ENCODE measurements at places on chromosomes 7 and 10.

- no peak for DNase-seq
Measured at GRCh38 chr10:20644421-20644820, 252.7 kb downstream of the NEBL start.

- DNase-seq = no peak
Measured at GRCh38 chr7:119959811-119960210, 313.2 kb upstream of the KCND2 start.

- no peak for DNase-seq
Measured at GRCh38 chr10:48708144-48708543, 23.5 kb downstream of the WDFY4 start.

DNA sequence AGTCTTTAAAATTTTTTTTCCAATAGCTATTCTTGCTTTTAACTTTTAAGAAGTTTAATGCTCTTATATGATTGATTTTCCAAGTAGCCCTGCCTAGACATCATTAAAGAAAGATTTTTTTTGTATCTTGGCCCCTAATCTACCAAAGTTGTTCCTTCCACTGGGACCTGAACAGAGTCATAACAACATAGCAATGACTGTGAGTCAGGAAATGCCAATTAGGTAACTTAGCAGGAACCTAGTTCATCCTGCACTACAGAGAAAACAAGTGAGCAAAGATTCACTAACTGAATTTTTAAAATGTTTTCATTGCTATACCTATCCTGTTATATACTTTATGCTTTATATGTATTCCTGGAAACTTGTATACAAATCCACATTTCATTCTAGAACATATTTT, 284.7 kb downstream of the BICC1 start:
- DNase-seq = no peak

- DNase-seq = no peak
Measured at GRCh38 chr10:122678266-122678665, 21.4 kb downstream of the C10orf120 start.

DNA sequence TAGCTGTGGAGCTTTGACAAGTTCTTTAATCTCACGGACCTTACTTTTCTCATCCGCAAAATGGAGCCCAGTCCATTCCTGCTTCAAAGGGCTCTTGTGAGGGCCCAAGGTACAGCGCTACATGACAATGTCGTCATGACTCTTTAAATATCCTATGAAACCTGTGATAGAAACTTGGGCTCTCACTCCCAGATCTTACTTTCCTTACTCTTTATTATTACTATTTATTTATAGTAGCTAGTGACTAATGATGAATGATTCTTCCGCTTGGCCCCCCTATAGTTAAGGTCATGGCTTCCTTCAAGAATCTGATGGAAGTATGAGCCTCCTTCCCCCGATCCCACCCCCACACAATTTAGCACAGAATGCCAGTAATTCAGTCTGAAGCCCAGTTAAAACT, 41.9 kb downstream of the RBM20 start:
- no peak for DNase-seq

- no peak for DNase-seq
Measured at GRCh38 chr7:157544226-157544625, 207.4 kb downstream of the DNAJB6 start.

DNA sequence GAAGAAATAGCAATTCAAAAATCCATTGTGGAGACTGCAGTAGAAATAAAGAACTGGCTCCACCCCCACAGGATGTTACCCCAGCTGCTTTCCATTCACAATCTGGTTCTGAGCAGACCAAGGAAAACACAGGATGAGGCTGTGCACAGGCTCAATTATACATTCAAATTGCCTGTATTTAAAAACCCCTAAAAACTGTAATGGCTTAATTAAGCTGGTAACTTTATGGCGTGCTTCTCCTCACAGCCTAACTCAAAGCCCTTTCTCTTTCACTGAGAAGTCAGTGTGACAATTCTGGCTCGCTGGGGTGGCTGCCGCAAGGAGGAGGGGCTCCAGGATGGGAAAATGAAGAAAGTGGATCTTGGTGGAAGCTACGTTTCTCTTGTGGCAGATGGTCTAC, 1191.1 kb downstream of the SORCS1 start:
- DNase-seq = no peak

GRCh38 chr7:43570688-43571365, 12.1 kb upstream of the STK17A start:
- no peak for DNase-seq

DNA sequence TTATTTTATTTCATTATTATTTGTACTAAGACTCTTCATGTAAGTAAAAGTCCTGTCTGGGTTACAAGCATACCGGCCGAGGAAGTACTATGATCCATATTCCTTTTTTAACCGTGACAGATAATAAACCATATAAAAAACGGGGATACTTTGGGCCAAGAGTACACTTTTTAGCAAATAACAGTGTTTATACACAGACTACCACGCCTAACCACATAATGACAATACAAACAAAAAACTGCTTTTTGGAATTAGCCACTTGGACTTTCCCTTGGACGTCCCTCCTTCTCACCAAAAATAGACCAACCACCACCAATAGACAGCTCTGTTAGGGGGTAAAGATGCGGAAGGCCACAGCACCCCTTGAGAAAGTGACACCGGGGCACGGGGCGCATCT, 800 bp downstream of the MINDY3 start:
- no peak for DNase-seq

- no peak for DNase-seq
Measured at GRCh38 chr10:45470098-45471012, 96.3 kb downstream of the ALOX5 start.

DNA sequence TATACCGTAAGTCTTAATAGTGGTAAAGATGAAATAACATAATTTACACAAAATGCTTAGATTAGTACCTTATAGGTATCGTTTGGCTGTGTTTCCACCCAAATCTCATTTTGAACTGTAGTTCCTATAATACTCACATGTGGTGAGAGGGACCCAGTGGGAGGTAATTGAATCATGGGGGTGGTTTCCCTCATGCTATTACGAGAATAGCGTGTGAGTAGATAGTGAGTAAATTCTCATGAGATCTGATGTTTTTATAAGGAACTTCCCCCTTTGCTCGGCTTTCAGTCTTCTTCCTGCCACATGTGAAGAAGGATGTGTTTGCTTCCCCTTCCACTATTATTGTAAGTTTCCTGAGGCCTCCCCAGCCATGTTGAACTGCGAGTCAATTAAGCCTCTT, 426.3 kb upstream of the POT1 start:
- DNase-seq = no peak

DNA sequence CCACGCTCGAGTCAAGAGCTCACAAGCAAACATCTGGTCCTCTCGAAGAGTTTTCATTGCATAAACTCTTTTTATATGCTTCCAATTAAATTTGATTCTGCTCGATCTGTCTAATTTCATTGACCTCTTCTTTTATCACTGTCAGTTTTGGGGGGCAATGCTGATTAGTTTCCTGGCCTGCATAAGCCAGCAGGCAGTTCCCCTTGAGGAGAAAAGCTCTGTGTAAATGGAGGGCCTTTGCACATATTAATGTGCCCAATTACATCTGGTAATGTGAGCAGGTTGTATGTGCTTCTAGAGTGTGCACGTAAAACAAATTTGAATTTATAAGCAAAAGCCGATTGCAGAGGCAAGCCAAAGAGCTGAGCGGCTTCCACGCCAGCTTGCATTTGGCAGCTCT, 210.3 kb downstream of the ABCA13 start:
- no peak for DNase-seq

DNA sequence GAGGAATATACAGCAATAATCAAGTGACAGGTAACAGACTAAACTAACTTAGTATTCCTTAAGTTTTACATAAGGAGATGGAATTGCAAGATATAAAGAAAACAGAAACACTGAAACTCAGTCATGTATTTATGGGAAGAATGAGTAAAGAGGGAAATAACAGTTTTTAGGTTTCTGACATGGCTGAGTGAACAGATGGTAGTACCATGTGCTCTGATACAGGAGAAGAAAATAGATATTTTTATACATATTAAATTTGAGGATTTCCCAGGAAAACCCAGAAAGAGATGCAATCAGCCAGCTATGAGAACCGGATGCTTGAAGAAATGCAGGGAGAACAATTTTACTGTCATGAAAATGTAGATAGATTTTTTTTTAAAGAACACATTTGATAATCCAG, 669.5 kb upstream of the GRM3 start:
- no peak for DNase-seq

GRCh38 chr7:2732959-2733584, 45.1 kb downstream of the AMZ1 start:
- DNase-seq = no peak

- DNase-seq = no peak
Measured at GRCh38 chr7:17710312-17710711, 230.0 kb downstream of the SNX13 start.

- no peak for DNase-seq
Measured at GRCh38 chr7:137395420-137395819, 51.9 kb upstream of the PTN start.

- peak; percentile 69 for DNase-seq
Measured at GRCh38 chr7:103447073-103447960, 1.3 kb upstream of the SLC26A5 start.

DNA sequence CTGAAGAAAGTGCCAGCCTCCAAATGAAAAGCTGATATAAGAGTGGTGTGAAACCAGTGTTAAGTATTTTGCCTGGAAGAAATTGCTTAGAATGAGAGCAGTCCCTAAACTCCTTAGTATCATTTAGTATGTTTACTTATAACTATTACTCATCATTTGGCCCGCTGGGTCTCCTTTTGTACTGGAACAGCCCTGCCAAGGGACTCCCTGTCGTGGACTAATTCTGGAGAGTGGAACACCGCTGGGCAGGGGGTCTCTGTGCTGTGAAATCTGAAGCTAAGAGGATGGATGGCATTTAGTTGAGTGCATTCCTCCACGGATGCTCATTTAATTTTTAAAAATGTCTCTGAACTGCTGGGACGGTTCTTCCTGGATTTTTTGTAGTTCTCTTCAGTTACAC, 889.9 kb upstream of the C7orf33 start:
- DNase-seq = peak; percentile 43

- no peak for DNase-seq
Measured at GRCh38 chr7:51620706-51621105, 304.1 kb upstream of the COBL start.

- peak; percentile 29 for DNase-seq
Measured at GRCh38 chr7:122886357-122887081, at the start of gene CADPS2. CADPS2 (minus strand) TSS chr7:122886460; CDS start chr7:122886337, 123 bp downstream.

- DNase-seq = no peak
Measured at GRCh38 chr7:144397086-144397485, 6.4 kb downstream of the NOBOX start.

DNA sequence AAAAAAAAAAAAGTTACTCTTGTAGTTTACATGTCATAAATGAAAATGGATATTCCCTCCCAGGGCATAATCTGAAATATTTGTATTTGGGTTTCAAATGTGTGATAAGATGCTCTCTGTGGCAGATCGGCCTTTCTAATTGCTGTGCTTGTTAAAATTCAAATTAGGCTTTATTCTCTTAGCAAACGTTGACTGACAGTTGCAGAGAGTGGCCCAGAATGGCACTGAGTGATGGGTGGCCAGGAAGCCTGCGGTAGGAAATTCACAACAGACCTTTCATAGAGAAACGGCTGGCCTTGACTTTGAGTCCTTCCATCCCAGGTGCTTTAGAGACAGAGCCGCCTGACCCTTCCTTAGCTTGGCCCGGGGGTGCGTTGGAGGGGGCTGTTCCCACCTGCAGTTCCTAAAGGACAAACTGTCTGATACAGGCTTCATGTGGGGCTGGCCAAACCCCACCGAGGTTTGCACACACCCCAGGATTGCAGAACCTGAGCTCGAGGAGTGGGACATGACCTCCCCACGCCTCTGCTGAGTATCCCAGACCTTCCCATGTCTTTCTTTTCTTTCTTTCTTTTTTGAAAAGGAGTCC, 152.7 kb downstream of the CUX1 start:
- DNase-seq = no peak

GRCh38 chr7:73715648-73716317, 3.7 kb downstream of the STX1A start:
- no peak for DNase-seq

DNA sequence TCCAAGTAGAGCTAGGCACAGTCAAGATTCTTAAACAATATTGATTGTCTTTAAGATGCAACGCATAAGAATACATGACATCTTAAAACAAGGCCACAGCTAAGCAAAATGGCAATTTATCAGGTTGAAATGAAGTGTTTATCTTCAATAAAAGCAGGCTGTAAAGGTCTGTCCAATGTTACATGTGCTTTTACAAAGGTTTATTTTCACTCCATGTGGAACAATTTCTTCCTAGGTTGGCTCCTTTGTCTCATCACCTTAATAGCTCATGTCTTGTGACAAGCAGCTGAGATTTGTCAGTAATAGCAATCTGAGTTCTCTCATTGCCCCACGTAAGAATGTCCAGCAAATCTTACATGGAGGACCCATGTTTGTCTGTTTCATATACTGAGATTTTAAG, 437.6 kb downstream of the GPAM start:
- no peak for DNase-seq

DNA sequence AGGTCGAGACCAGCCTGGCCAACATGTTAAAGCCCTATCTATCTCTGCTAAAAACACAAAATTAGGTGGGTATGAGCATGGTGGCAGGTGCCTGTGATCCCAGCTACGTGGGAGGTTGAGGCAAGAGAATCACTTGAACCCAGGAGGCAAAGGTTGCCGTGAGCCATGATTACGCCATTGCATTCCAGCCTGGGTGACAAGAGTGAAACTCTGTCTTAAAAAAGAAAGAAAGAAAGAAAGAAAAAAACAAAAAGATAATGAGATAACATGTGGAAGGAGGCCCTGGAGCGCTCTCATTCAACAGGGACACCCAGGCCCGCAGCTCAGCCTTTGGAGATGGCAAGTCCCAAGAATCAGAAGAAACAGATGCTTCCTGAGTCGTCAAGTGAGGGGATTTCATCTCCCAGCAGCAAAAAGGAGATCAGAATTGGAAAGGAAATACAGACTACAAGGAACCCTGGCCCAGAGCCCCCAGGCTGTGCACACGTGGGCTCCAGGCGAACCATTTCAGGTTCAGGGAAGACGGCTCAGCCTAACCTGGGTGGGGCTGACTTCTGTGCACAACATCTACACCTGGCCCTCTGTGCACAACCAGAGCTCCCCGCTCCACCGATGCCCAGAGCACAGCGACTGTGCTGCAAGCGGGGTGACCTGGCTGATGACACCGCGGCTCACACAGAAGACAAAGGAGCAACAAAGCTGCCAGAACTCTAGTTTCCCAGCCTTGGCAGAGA, 33.3 kb downstream of the GNA12 start:
- DNase-seq = no peak

- DNase-seq = peak; percentile 25
Measured at GRCh38 chr10:71285180-71285545, 33.9 kb upstream of the SLC29A3 start.

- no peak for DNase-seq
Measured at GRCh38 chr10:55183993-55184392, 383.0 kb upstream of the PCDH15 start.

- no peak for DNase-seq
Measured at GRCh38 chr7:140417456-140418155, 13.7 kb downstream of the RAB19 start.

- DNase-seq = no peak
Measured at GRCh38 chr10:116106611-116107010, 166.4 kb downstream of the GFRA1 start.

GRCh38 chr7:117862378-117862777, 10.9 kb downstream of the CTTNBP2 start:
- DNase-seq = no peak
